ENCODE measurements at places on chromosomes 13 and 19.

GRCh38 chr19:16226184-16226591 lies 28.5 kb downstream of the AP1M1 start:
- DNase-seq = no peak

DNA sequence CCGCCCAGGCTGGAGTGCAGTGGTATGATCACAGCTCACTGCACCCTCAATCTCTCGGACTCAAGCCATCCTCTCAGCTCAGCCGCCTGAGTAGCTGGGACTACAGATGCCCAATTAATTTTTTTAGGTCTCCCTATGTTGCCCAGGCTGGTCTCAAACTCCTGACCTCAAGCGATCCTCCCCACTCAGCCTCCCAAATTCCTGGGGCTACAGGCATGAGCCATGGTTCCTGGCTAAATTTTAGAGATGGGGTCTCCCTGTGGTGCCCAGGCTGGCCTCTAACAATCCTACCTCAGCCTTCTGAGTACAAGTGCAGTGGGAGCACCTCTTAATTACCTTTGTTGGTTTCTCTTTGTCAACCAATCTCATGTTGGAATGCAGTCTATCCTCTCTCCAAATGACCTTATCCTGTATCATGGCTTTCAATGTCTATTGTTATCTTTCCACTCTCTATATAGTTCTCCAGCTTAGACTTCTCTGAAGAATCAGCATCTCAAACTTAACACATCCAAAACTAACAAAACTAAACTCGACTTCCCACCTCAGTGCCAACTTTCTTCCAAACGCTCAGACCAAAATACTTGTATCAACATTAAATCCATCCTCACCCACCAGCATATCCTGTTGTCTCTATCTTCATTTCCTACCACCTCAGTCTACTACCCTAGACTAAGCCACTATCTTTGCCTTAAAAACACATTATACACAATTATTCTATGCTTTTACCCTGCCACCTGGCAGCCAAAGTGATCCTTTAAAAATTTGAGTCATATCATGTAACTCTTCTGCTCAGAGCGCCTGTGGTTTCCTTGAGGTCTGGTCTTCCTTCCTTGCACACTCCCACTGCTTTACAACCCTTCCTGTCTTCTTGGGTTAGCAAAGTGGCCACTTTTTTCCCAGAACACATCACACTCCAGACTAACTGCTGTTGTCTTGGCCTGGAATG lies 6.7 kb downstream of the TPT1 start:
- no peak for DNase-seq

- DNase-seq = no peak
These were observed 13.7 kb downstream of the FAM124A start for GRCh38 chr13:51235756-51236490.

DNA sequence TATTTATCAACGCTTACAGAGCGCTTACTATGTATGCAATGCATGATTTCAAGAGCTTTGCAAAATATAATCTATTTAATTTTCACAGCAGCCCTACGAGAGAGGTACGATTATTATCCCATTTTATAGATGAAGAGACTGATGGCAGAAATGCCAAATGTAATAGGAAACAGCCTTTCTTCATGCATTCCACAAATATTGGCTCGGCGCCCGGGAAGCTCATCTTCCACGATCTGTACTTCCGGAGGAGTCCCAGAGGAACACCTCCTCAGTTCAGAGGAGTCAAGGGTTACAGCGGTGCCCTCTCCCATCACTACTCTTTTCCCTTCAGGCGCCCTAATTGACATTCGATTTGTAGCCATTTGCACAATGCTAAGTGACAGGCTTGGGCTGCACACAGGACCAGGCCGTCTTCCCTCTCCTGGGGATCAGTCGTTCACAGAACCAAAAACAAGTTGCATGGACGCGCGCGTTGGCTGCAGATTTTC lies 1.1 kb upstream of the ARHGAP35 start:
- no peak for DNase-seq

GRCh38 chr13:80214521-80214991 lies 126.4 kb downstream of the SPRY2 start:
- DNase-seq = no peak

DNA sequence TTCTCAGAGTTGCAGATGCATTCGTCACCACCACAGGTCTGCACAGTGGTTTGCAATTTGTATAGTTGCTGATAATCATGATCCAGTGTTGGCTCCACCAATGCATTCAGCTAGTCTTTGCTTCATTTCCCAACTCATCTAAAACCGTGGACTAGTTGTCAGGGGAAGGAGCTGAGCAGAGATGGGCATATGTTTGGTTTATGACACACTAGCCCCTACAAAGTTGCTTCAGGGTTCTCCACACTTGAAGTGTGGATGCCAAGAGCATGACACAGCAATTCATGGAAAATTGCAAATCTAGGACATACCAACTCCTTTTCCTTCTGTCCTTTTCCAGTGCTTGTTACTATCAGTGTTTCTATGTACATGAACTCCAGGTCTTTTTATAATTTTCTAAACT lies 168.0 kb downstream of the TNFSF13B start:
- DNase-seq = no peak
